MCF 10A (cell line): ENCODE measurements at places on chromosomes 5 and 9.

GRCh38 chr5:135232958-135233357, 166.1 kb downstream of the MACROH2A1 start:
- H3K4me3 ChIP-seq, result no peak overlapping the region
- peaks cover 26% of the 10 kb centered on the region for H3K4me1 ChIP-seq
- no peaks in the 10 kb centered on the region for H3K36me3 ChIP-seq
- peak; percentile 90 for DNase-seq
- H3K27ac ChIP-seq, result no peak overlapping the region
- H3K27me3 ChIP-seq, result no peaks in the 10 kb centered on the region

DNA sequence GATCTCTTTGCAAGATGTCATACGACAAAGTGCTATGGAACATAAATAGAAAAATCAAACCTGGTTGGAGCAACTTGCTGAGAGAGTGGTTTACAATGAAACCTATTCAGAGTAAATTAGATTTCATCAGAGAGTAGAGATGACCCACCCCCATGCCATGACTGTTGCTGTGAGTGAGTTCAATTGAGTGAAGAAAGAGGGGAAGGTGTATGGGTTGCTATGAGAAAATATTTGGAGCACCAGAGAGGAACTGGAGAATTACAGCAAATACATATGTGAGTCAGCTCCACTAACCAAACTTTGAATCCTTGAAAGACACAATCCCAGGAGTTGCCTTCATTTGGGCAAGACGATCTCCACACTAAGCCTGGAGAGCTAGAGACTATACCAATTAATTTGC, 217.2 kb downstream of the RFX3 start:
- no peaks in the 10 kb centered on the region for H3K27me3 ChIP-seq
- H3K36me3 ChIP-seq, result no peaks in the 10 kb centered on the region
- no peaks in the 10 kb centered on the region for H3K4me1 ChIP-seq
- no peak overlapping the region for H3K27ac ChIP-seq
- no peak for DNase-seq

DNA sequence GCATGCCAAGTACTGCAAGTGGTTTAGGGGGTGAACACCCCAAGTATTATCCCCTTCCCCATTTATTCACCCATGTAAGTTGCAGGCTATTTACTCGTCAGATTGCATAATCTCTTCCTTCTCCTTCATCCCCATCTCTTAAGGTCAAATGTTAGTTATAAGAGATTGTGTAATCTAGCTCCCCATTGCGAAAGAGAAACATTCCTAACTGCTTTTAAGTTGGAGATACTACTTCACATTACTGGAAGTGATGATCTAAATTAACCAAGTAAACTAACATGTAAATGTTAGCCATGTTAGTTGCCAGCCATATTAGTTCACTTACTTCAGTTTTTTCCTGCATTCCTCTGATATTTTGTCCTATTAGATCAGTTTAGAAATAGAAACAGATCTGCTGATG, 262.3 kb downstream of the TAF11L14 start:
- no peaks in the 10 kb centered on the region for H3K27me3 ChIP-seq
- no peak overlapping the region for H3K4me3 ChIP-seq
- H3K27ac ChIP-seq, result peak overlapping the region; percentile 57
- peak; percentile 91 for DNase-seq
- no peaks in the 10 kb centered on the region for H3K36me3 ChIP-seq

DNA sequence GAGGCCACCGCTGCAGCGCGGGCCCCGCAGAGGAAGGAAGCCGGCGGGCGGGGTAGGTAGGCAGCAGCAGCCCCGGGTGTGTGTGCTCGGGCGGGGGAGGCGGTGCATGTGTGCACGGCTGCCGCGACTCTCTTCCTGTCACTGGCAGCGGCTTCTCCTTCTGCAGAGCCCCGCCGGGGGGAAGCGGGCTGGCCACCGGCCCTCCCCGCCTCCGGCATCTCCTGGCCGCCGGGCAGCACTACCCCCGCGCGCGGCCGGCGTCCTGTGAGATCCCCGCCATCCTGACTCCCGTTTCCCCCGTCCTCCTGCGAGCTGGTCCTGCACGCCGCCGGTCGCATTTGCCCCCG, 315 bp downstream of the PIK3R1 start:
- H3K36me3 ChIP-seq, result peaks cover 26% of the 10 kb centered on the region
- peak overlapping the region; percentile 87 for H3K27ac ChIP-seq
- H3K4me1 ChIP-seq, result peaks cover 21% of the 10 kb centered on the region

GRCh38 chr5:169988947-169989346, 8.7 kb upstream of the INSYN2B start:
- no peaks in the 10 kb centered on the region for H3K4me1 ChIP-seq
- no peak for DNase-seq
- no peak overlapping the region for H3K27ac ChIP-seq
- no peaks in the 10 kb centered on the region for H3K36me3 ChIP-seq
- H3K27me3 ChIP-seq, result no peaks in the 10 kb centered on the region

DNA sequence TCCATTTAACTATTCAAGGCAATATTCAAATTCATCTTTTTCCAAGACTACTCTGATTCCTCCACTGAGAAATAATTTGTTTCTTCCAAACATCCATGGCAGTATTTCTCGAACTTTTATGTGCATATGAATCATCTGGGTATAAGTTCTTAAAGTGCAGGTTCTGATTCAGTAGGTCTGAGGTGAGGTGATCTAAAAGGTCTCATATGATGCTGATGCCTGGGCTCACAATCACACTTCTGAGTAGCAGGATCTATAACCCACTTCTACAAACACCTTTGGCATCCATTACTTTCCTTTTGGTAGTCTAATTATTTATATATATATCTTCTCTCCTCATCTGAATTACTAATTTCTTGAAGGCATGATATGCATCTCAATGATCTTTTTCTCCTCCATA, 7.2 kb downstream of the ERP44 start:
- DNase-seq, result no peak
- no peaks in the 10 kb centered on the region for H3K36me3 ChIP-seq
- H3K27ac ChIP-seq, result no peak overlapping the region
- no peak overlapping the region for H3K4me3 ChIP-seq

- H3K36me3 ChIP-seq, result peaks cover 62% of the 10 kb centered on the region
- H3K4me3 ChIP-seq, result peak within 1 kb of the TSS; percentile 94
- H3K4me1 ChIP-seq, result peaks cover 45% of the 10 kb centered on the region
- H3K27ac ChIP-seq, result peak within 1 kb of the TSS; percentile 98
- DNase-seq, result peak; percentile 84
- H3K27me3 ChIP-seq, result no peaks in the 10 kb centered on the region
These were observed at the start of gene SQSTM1 for GRCh38 chr5:179820483-179821297. Gene SQSTM1 (plus strand): TSS chr5:179820905. CDS start chr5:179820937, 32 bp downstream.

DNA sequence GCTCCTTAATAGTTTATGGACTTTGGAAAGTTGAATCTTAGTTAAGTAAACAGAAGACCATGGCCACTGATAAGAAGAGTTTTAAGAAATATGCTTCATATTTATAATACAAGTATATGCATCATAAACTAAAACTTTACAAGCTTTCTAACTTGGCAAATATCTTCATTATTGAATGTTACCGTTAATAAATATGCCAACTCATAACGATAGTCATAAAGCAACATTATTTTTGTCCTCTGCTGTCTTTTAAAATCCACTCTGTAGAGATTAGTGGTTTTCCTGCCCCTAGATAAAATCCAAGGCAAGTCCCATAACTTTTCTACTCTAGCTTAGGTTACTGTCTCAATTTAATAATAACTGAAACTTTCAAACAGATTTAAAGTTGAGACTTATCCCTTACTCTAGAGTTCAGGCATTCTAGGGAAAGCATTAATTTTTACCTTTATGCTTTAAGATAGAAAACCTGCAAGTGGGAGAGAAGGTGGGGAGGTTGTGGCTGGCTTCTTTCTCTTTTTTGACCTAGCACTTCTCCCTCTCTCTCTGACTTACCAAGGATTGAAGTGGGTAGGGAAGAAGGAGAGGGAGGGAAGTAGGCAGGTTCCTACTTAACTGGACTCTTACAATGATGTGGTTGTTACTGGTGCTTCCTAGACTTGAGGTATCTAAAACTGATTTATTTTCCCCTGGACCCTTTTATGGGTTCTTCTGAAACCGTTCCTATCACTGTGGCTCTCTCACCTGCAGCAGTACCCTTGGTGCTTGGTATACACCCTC, 29.6 kb downstream of the RNF145 start:
- peak overlapping the region; percentile 96 for H3K27ac ChIP-seq
- peak overlapping the region; percentile 54 for H3K4me3 ChIP-seq
- no peak for DNase-seq
- H3K36me3 ChIP-seq, result peaks cover 91% of the 10 kb centered on the region
- H3K4me1 ChIP-seq, result peaks cover 84% of the 10 kb centered on the region
